ENCODE measurements at places on chromosomes 2 and 18.

GRCh38 chr18:46574000-46574742 is 82.8 kb downstream of the LOXHD1 start:
- DNase-seq = no peak

- DNase-seq = no peak
Observed at GRCh38 chr2:200616193-200616592, 30.4 kb downstream of the AOX1 start.

DNA sequence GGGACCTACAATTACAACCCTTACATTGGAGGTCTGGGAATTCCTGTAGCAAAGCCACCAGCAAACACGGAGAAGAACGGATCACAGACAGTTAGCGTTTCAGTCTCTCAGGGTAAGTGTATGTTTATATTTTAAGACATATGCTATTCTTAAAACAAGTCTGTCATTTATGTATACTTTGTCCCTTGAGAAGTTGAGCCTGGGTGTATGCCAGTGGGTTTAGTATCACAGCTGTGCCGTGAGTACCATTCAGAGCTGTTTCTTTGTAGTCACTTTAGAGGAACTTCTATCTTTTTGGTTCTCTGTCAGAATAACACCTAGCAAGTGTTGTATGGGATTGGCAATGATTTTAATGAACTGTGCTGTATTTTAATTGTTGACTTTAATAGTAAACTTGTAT is 125.6 kb downstream of the BIRC6 start:
- no peak for DNase-seq

DNA sequence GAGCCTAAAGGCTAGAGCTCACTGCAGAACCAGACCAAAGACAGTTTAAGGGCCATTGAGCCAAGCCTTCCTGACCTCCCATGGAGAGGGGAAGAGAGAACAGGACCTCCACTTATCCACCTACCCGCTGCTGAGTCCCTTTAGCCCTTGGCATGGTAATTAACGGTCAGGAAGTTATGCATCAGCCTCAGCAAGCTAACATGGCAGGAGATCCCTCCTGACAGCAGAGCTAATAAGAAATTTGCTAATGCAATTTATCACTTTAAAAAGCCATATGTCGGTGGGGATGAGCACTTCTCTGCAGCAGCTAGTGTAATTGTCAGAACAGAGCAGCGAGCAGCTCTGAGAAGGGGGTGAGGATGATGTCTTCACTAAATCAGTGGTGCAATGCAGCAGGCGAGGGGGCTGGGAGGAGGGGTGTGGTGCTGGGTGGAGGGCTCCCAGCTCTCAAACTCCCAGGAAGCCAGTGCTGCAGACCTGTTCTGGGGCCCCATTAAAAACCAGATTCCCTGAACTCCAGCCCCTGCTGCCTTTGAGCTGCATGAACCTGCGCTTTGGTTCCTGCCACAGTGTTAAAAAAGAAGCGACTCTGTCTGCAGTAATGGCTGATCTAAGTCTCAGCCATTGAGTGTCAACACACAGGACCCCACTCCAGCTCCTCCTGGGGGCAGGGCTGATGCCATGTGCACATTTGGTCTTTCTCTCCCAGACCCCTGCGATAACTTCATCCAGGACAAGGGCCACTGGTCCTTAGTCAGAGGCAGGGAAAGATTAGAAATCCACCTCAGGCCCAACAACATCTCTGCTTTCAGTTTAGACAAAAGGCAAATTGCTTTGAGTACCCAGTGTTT is 84.2 kb upstream of the STPG4 start:
- DNase-seq = no peak

GRCh38 chr2:157625296-157625695 is 3.4 kb downstream of the ACVR1C start:
- DNase-seq = no peak

DNA sequence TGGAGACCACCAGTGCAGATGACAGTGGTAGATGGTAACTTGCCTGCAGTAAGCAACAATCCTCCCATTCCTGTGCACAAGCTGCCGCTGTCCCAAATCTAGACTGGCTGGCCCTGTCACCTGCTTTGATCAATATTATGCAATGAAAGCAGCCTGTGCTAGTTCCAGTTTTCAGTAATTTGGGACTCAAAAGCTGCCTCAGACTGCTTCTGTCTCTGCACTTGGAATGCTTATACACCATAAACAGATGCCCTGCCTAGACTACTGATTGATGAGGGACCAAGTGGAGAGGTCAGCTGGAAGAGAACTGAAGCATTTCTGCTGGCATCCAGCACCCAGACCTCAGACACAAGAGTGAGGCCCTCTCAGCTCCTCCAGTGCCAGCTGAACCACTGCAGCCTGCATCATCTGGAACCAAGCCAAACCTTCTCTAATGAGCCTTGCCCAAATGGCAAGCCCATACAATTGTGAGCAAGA is 24.9 kb downstream of the CCBE1 start:
- no peak for DNase-seq

DNA sequence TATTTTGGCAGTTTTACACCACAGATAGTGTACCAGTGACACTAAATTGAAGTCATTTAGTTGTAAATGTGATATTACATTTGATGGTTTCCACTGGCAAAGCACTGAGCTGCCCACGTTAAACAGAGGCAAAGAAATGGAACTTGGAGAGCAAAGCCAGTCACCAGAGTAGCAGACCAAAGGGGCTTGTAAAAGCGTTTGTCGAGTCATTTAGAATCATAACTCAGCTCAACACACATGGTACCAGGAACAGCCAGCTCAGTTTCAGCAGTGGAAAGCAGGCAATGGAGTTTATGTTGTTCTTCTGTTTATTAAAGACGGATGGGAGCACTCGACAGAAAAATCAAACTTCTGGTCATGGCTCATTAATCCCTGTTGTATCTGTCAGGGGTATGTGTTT is 91.2 kb downstream of the POU3F3 start:
- DNase-seq = no peak

GRCh38 chr2:211133766-211134165 is 577.4 kb downstream of the CPS1 start:
- DNase-seq = no peak

DNA sequence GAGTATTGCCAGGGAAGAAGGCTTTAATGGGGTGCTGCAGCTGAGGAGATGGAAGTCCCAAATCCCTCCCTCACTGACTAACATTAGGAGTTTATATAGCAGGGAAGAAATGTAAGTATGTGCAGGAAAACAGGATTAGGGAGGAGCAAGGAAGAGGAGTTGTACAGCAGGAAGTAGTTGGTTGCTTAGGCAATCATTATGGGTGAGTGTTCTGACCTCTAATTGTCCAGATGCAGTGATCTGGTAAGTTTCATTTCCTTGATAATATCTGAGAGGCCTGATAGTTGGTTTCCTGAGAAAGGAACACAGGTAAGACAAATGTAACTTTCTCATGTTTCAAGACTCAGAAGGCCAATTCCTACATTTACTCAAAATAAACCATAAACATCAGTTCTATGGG is 331.9 kb upstream of the GULP1 start:
- DNase-seq = no peak

DNA sequence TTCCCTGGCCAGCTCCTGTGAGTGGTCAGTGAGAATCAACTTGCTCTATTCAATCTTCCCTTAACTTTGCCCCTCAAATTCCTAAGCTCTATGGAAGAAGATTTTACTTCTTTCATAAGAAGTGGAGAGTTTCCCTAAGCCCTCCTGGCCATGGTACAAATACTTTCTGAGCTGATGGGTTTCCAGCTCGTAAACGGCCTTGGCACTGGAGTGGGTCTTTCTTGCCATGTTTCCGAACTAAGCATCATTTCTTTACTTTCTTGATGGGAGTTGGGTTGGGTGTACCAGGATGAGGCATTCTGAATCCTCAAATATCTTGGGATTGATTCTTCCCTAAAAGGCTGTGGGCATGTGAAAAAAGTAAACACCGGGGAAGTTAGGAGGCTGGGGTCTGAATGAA is 72.5 kb downstream of the ACKR3 start:
- DNase-seq = no peak

- no peak for DNase-seq
Observed at GRCh38 chr2:183035298-183035953, 2.8 kb downstream of the NCKAP1 start.

GRCh38 chr2:228866781-228867180 is 404.3 kb downstream of the PID1 start:
- DNase-seq = no peak

GRCh38 chr2:112096098-112096497 is 41.0 kb downstream of the TMEM87B start:
- no peak for DNase-seq

DNA sequence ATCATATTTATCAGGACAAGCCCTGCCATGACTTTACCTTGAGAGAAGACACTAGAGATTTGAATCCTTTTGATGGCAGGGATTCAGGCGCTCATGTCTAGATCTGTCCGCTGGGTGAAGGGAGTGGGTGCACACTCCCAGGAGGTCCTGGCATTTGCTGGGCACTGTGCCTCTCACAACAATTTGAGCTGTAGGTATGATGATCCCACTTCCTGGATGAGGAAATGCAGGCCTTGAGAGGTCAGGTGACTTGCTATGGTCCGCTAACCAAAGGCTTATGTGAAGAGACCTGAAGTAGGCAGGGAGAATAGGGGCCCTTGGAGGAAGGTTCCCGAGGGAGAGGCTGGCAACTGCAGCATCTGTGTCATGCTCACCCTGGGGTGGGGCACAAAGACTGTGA is 206.1 kb downstream of the HAUS1 start:
- no peak for DNase-seq

- no peak for DNase-seq
Observed at GRCh38 chr2:154194909-154195643, 323.4 kb downstream of the GALNT13 start.

DNA sequence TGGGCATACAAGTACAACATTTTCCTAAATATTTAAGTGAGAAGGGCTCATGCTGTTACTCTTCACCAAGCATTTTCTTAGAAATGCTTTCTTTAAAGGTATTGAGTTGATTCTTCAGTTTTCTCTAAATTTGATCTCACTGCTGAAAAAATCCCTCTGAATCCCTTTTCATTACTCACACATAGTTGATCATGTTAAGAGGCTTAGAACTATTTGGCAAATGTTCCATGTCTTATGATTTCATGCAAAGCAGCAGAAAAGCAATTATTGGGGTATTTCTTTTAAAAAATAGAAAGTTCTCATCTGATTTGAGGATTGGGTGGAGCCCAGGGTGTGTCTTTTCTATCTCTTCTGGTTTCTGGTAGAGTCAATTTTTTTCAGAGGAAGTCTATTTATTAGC is 1079.8 kb upstream of the ZEB2 start:
- DNase-seq = no peak

DNA sequence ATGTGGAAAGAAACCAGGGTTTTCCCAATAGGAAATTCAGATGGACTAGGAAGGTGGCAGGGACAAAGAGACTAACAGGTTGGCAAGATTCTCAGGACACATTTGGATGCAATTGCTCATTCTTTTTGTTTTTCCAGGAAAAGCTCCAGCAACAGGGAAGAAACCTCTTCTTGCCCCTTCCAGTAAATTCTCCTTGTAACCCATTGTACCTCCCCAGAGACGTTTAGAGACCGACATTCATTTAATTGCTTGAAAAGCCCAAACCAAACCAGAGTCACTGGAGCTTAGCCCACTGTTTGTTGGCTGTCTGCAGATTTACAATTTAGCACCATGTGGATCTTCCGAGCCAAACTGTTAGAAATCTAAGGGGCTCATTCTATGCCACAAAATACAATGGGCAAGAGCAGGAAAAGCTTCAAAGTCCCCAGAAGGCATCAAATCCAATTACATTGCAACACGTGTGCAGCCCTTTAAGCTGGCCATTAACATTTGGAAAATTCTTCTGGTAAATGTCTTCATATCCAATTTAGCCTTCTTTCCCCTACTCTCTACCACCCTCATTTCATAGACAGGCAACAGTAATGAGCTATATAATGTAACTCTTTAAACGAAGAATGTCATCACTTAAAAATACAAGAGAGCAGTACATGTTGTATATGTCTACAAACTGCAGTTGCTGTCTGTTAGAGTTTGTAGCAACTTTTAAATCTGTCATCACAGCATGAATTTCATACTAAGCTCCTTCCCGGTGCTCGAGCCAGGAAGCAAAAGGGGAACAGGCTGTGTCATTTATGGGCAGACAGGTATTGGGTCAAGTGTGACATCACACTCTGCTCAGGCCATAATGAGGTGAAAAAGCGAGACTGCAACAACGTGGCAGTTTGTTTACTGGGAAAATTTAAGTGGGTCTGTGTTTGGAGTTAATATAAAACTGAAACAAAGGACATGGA is 235.6 kb upstream of the HNRNPA3 start:
- DNase-seq = no peak

DNA sequence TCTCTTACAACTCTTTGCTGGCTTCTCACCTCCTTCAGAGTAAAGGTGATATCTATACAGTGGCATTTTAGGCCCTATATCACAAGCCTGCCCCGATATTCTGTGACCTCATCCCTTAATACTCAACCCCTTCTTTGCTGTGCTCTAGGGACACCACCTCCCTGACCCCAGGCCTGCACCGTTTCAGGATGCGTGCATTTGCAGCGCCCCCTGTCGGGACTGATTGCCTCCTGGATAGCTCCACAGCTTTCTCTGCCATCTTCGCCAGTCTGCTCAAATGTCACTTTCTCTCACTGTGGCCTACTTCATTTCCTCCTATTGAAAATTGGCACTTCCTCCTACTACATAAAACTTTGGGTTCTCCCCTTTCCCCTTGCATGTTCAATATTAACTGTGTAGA is 289.6 kb downstream of the SOCS6 start:
- no peak for DNase-seq

DNA sequence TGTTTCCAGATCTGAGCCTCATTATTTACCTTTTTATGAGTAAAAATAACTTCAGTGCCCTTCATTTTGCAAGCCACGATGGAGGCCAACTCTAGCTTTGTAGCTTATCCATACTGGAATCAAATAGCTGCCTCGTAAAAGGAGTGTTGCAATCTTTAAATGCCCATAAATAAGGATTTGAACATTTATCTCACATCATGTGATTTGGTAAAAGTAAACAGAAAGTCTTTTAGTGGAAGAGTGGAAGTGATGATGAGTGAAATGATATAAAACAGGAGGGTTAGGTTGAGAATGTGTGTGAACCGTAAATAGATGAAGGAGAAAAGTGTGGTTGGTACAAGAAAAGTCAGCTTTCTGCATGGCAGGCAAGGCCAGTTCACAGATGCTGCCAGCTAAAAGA is 348.9 kb downstream of the OSR1 start:
- DNase-seq = no peak

- no peak for DNase-seq
Observed at GRCh38 chr2:174005801-174006419, 40.7 kb upstream of the SP3 start.

GRCh38 chr2:65458999-65459398 is 26.6 kb upstream of the SPRED2 start:
- DNase-seq = no peak

- DNase-seq = no peak
Observed at GRCh38 chr18:3248658-3249359, 1.2 kb downstream of the MYL12A start.

GRCh38 chr2:69616755-69617154 is 26.8 kb downstream of the AAK1 start:
- peak; percentile 25 for DNase-seq

DNA sequence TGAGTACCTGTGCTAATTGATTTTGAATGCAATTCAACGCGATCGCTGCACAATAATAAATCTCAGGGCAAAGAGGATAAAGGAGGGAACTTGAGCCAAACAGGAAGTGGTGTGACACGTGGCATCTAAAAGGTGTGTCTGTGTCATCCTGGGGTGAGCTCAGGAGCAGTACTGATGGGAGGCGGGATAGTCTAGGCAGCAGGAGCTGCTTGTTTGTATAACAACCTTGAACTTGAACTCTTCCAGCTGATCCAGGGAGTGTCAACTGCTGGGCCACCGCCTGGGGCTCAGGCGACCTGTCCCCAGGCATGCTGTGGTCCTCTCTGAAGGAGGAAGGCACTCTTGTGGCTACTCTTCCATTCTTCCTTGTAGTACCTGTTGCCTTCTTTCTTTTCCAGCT is 61.2 kb downstream of the BOD1L2 start:
- DNase-seq = no peak

GRCh38 chr18:60883587-60883986 is 449.6 kb upstream of the CDH20 start:
- no peak for DNase-seq

Measured in stimulated activated CD4-positive, alpha-beta T cell treated with anti-CD3 and anti-CD28 coated beads, TNF-alpha, amount 100 ng/mL, for 24 hours (primary cell).